ENCODE measurements at places on chromosomes 2 and 18.

DNA sequence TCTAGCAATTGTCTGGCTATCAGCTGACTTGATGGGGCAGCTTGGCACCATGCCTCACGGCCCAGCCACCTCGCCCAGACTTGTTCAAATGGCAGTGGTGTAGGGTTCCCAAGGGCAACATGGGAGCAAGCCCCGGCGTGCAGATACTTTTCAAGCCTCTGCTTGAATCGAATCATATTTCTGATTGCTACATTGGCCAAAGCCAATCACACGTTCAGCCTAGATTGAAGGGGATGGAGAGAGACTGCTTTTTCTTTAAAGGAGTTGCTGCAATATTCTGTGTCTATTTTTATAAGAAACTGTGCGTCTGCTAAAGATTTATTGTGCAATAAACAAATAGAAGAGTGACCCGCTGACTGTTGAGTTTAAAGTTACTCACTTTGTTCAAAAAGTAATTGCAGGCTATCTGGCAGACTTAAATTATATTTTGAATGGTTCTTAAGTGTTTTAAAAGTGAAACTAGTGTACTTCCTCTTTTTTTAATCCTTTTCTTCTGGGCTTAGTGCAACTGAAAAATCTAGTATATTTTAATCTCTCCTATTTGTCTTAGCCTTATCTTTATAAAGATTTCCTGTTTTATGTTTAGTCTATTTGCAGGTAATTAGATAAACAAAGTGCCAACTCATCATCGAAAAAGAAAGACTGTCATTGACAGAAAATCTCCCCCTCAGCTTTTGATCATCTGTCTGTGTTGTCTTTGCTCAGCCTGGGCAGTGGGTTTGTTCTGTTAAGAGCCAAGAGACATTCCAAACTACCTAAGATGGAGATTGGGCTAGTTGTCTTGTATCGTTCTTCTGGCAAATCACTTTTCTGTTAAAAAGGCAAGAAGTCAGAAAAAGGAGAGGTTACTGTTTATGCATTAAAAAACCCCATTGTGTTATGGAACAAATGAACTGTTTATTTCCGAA is 156.1 kb downstream of the TPGS2 start:
- DNase-seq = no peak

GRCh38 chr2:33126552-33126951 is 179.8 kb downstream of the LTBP1 start:
- DNase-seq = no peak

DNA sequence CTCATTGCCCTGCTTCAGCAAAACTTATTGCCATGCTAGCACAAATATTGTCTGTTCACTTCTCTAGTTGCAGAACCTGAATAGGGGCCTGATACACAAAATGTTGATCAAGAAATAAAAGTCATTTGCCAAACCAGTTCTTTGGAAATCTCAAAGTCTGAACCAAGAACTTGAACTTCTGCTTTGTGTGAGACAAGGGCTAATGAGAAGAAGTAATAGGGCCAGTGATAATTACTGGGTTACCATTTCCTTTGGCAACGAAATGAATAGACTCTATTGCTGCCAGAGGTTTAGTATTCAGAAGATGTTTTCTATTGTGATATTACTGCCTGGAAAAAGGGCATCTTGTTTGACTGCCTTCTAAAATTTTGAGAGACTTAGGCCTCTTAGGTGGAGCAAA is 35.0 kb downstream of the TMEFF2 start:
- no peak for DNase-seq

DNA sequence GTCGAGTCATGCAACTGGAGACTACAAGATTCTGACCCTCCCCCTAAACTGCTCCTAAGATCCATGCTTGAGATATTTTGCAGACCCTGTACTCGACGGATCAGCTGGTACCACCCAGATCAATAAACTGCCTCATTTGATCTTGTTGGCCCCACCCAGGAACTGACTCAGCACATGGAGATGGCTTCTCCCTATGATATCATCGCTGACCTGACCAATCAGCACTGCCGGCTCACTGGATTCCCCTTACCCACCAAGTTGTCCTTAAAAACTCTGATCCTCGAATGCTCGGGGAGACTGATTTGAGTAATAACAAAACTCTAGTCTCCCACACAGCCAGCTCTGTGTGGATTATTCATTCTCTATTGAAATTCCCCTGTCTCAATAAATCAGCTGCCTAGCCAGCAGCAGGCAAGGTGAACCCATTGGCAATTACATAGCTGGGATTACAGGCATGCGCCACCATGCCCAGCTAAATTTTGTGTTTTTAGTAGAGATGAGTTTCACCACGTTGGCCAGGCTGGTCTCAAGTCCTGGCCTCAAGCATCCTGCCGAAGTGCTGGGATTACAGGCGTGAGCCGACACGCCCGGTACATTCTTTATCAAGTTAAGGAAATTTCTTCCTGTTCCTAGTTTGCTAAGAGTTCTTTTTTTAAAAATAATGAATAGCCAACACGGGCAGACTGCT is 43.6 kb downstream of the VPS54 start:
- DNase-seq = no peak

DNA sequence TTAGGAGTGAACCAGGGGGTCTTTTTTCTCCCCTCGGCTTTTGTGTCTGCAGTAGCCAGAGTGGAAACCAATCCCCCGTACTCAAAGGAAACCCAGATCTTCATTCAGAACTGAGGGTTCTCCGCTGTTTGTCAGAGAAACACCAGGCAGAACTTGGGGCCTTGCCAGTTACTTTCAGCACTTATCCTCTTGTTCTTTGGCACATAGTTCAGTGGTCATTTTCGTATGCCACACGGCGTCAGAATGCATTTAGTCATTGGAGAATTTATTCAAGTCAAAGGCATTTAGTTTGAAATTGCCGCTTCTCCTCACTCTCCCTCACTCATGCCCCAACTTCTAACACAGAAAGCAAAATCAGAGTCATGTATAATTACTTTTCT is 102.9 kb downstream of the CABLES1 start:
- peak; percentile 46 for DNase-seq

- DNase-seq = no peak
Measured at GRCh38 chr2:164839914-164840457, 1.6 kb downstream of the COBLL1 start.

DNA sequence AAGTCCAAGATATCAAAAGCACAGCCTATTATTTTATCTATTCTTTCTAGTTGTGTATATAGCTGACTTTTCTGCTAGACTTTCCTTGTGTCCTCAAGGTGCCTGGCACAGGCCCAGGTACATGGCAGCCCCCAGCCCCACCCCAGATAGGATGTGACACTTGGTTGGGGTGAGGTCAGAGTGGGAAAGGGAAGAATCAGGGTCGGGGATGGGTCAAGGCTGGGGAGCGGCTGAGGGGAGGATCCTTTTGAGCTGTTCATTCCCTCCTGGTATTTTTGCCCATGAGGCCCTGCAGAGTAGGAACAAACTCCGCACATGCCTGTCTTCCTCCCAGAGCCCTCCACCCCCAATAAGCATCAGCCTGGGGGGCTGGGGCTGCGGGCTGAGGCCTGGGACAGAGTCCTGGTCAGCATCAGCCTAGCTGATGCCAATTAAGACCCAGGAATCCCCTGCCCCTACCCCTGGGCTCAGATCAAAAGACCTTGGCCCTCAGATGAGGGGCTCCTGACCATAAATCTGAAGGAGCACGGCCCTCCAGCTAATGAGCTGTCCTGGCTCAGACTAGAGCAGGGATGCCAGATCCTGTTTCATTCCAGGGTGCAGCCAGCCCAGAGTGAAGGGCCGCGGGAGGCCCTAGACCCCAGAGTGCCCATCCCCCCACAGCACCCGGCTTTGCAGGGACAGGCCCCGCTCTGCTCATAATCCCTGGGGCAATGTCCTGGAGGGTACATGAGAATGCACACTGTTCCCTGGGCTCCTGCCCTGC is 85.3 kb downstream of the SDC1 start:
- DNase-seq = no peak

- DNase-seq = no peak
Measured at GRCh38 chr2:1041012-1041805, 90.6 kb downstream of the SNTG2 start.

DNA sequence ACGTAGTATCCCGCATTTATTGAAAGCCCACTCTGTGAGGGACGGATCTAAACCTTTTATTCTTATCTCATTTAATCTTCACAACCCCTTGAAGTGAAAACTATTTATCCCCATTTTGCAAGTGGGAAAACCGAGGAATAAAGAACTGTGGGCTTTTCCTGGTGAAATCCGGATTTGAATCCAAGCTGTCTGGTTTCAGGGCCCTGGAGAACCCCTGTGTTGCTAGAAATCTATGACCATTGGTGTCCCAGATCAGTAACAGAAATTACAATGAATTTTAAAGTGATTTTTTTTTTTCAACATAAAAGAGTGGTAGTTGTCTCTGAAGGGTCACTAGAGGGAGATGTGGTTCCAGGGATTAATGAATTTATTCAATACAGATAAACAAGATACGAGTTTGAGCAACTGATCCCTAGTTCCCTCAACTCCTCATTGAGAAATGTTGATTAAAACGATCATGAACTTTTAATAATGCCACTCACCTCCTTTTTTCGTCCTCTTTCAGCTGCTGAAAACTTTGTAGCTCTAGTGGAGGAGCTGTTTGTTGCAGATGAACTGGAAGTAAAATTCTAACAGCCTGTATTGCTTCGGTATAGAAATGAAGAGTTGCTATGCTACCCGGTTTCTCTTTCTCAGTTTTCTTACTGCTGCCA is 940 bp downstream of the XRCC5 start:
- no peak for DNase-seq

GRCh38 chr2:170740660-170741059 is 25.5 kb downstream of the SP5 start:
- no peak for DNase-seq

- DNase-seq = no peak
Measured at GRCh38 chr2:207046724-207047123, 107.4 kb downstream of the CPO start.

DNA sequence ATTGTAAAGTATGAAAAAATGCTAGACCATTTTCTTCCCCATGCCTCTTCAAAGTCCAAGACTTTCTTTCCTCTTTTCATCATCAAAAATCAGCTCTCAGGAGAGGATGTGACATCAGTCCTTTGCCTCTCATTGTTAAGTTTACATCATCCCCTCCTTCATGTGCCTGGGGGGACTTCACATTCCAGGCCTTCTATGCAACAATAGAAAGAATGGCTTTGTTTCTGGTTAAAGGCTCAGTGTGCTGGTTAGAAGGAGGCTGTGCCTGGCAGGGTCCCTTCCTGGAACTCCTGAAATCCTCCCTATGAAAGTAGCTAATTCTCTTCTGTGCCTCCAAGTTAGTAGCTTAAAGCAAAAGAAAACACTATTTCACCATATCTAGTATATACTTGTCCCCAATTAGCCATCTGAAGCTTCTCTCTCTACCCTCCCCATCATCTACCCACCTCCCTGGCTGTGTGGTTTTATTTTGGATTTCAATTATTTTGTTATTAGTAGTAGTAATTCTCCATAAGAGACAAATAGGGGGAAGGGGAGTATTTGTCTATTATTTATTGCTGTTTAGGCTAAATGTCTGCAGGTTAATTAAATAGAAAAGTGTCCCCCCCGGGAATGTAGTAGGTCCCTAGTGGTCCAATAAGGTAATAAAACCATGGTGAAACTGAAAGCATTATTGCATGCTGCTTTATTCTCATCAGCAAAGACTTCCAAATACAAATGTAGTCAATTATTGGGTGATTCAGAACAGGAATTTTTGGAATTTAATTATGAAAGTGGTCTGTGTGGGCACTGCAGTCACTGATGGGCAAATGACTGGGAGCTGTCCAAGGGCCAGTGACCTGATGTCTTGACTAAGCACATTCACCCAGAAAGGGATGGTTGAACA is 69.0 kb downstream of the CPO start:
- DNase-seq = no peak

GRCh38 chr18:8659609-8660242 is 45.6 kb upstream of the MTCL1 start:
- no peak for DNase-seq

GRCh38 chr2:43943809-43944452 is 51.9 kb downstream of the LRPPRC start:
- no peak for DNase-seq

GRCh38 chr2:40204268-40204667 is 247.6 kb downstream of the SLC8A1 start:
- no peak for DNase-seq

- DNase-seq = peak; percentile 82
Measured at GRCh38 chr2:241950413-241951315, 81.1 kb downstream of the RTP5 start.

- DNase-seq = no peak
Measured at GRCh38 chr18:57251747-57252146, 100.6 kb upstream of the ST8SIA3 start.

- DNase-seq = no peak
Measured at GRCh38 chr2:134705861-134706586, 12.8 kb downstream of the TMEM163 start.

GRCh38 chr2:50065835-50066234 is 911.5 kb upstream of the FSHR start:
- no peak for DNase-seq

- no peak for DNase-seq
Measured at GRCh38 chr2:14189929-14190328, 442.6 kb upstream of the LRATD1 start.

GRCh38 chr2:228072669-228073068 is 108.8 kb downstream of the SPHKAP start:
- DNase-seq = no peak

DNA sequence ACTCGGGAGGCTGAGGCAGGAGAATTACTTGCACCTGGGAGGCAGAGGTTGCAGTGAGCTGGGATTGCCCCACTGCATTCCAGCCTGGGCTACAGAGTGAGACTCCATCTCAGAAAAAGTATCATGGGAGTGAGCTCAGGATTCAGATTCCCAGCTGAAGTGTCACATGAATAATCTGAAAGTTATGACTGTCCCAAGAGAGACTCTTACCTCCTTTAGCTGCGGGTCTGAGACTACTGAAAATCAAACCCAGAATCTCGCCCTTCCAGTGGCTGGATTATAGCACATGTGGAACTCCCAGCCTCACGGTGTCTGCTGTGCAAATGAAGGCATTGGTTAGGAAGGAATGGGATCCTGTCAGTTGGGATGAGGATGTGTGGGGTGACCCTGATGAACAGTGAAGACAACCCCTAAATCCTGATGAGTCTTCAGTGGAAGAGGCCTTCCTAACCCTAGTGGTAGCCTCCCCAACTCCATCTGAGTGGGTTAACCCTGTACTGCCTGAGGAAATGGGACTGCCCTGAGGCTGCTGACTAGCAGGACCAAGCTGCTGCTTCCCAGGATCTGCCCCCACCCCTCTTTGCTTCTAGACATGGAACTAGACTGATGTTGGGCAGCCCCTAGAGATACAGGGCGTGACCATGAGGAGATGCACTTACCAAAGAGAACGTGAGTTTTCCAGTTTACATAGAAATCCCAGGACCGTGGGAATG is 16.5 kb downstream of the BOK start:
- no peak for DNase-seq

DNA sequence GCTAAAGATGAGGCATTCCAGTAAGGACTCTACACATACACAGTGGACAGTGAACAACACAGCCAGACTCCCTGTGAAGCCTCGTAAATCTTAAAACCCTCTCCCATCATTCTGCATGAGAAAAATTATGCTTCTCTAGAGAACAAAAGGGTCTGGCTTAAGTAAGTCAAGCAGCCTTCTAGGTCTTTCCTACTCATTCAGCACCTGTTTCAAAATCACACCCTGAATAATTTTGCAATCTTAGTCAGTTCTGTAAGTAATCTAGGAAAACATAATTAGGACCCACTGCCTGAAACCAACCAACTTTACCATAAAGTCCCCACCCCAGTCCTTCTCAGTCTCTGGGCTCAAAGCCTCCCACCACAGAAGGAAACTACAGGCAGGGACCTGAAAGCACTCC is 19.7 kb downstream of the IAH1 start:
- DNase-seq = no peak
